Activated T-helper 9 cell treated with anti-CD3 and anti-CD28 coated beads, Interleukin-2, amount 50 U/mL, for 16 hours (primary cell): ENCODE measurements at places on chromosomes 5 and 9.

GRCh38 chr5:13403351-13403750, 541.1 kb downstream of the DNAH5 start:
- no peak for DNase-seq

GRCh38 chr5:16933337-16933736, 2.8 kb downstream of the MYO10 start:
- DNase-seq: no peak

GRCh38 chr5:8491254-8491653, 622.3 kb downstream of the MTRR start:
- no peak for DNase-seq

GRCh38 chr5:108257996-108258395, 123.9 kb downstream of the FBXL17 start:
- no peak for DNase-seq

DNA sequence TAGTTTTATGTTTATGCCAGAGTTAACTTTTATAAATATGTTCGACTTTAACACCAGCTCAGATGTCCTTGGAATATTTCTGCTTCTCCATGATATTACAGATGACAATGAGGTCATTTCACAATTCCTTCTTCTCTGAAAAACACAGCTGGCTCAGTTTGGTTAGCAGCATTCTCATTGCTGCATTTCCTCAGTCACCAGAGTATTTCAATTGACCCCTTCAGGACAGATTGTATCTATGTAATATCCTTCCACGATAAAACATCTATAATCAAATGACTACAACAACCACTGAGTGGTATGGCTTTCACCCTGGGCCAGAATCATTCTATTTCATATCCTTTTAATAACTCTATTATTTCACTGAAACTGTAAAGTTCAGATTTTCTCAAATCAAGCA, 148.7 kb downstream of the OXCT1 start:
- no peak for DNase-seq

DNA sequence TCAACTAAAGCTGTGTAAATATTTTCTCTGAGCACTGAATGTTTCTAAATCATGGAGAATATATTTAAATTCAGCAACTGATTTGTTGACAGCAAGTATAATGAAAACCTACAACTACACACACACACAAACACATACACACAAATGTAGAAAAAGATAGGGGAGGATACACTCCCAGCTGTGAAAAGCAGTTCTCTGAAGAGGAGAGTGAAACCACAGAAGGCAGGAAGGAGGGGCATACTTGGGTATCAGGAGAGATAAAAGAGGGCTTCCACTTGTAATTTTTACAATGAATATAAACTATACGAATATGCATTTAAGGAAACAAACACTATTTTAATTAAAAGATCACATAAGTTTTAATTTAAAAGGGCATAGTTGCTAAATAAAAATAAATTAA, 227.8 kb upstream of the SLC24A2 start:
- no peak for DNase-seq

- DNase-seq: no peak
These were observed 56.8 kb downstream of the ARHGEF37 start for GRCh38 chr5:149638136-149638535.
